Cardiac ventricle fibroblast (primary cell): ENCODE measurements at places on chromosomes 1 and 21. TPM values are rescaled to one million over a fixed set of nuclear protein-coding genes. Genes with fewer than 3 reads are reported as not detected.

Gene ZMYM1
- 11.2 and 16.8 TPM in 2 replicates for total RNA-seq

Gene RAD54L
- 0.62 and 1.1 TPM in 2 replicates for total RNA-seq

Gene HCRTR1
- total RNA-seq: not detected in 2 replicates

Gene LMX1A
- not detected in 2 replicates for total RNA-seq

Gene SLC45A1
- 4.8 and 10.3 TPM in 2 replicates for total RNA-seq
